Erythroblast (primary cell): ENCODE measurements at places on chromosomes 6 and 20.

DNA sequence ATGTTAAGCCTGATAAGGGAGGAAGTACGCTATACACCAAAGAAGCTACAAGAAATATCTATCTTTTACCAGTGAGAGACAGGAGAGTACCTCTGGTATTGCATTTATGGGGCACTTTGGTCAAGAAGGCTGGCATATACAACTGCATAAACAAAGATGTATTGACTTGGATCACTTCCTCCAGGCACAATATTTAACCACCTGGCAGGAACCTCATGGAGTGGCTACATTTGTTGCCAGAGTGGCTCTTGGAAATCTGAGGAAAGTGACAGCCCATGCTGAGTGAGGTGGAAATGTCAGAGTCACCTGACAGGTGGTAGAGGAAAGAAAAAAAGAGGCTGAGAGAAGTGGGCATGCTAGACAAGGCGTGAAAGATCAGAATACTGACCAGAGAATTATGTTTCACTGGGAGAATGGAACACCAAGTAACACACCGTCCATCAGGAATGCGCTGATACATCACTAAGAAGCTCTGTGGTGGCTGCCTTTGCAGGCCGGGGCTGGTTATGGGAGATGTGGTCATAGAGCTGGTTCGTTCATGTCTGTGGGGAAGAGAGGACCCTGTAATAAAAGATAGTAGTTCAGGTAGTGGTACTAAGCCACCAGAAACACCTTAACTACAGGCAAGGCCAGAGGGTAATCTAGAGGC is 61.4 kb upstream of the UFL1 start:
- DNase-seq = no peak

- DNase-seq = no peak
Observed at GRCh38 chr6:118705544-118706491, 54.4 kb upstream of the CEP85L start.

DNA sequence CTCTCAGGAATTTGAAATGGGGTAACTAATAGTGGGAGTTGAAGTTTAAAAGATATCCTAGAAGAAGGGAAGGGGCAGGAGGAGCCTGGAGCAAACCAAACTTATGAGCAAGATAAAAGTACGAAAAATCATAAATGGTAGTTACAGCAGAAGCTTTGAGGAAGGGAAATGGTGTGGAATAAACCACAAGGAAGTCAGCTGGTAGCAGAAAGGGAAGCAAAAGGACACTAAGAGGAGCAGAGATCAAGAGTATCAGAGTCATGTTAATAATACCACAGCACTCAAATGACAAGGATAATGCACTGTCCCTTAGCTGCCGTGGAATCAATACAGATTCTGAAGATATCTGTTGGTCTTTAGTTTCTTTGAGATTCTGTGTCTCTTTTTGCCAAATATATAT is 44.9 kb upstream of the CCDC28A start:
- no peak for DNase-seq

GRCh38 chr6:81401970-81402690 is 350.4 kb downstream of the TENT5A start:
- no peak for DNase-seq

- no peak for DNase-seq
Observed at GRCh38 chr6:169457762-169458161, 204.1 kb upstream of the THBS2 start.

- no peak for DNase-seq
Observed at GRCh38 chr6:121437851-121438651, 2.6 kb downstream of the GJA1 start.

- DNase-seq = no peak
Observed at GRCh38 chr6:27966044-27966443, 9.0 kb downstream of the OR2B6 start.

- no peak for DNase-seq
Observed at GRCh38 chr6:79498842-79499241, 38.4 kb downstream of the LCA5 start.

DNA sequence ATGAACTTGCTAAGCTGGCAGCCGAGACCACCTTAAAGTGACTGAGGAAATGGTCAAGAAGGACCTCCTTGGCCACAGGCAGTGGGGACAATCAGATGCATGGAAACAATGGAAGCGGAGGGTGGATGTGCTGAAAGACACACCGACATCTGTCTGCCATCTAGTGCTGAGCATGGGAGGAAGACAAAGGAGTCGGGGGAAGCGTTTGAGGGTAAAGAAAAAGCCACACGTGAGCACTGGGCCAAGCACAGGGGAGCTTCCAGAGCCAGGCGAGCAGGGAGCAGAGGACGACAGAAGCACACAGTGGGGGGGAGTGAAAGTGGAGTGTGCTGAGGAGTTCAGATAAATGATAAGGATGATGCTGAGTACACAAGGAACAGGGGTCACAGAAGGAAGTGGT is 367.8 kb downstream of the ZFAND3 start:
- DNase-seq = no peak

- DNase-seq = no peak
Observed at GRCh38 chr6:148251891-148252290, 90.7 kb upstream of the SASH1 start.

- no peak for DNase-seq
Observed at GRCh38 chr6:112831022-112831421, 483.9 kb downstream of the RFPL4B start.

- DNase-seq = peak; percentile 79
Observed at GRCh38 chr6:156686301-156686994, 90.7 kb upstream of the ARID1B start.

GRCh38 chr6:41573985-41574384 is 27.8 kb downstream of the FOXP4 start:
- DNase-seq = no peak

DNA sequence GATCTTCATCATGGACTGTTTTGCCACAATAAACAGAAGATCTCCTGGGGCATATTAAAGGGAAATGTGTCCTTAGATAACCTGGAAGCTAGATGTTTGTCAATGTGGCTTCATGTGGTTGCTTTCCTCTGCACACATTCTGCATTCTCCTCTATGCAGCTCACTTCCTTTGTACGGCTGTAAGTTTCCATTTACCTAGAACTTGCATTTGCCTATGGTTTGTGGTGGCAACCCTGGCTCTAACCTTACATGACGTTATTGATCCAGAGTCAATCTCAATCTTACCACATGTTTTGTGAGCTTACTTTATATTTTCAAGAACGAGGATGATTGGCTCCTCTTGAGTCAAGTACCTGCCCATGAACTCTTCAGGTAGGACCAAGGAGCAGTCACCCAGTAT is 863.1 kb downstream of the MAFB start:
- DNase-seq = no peak

DNA sequence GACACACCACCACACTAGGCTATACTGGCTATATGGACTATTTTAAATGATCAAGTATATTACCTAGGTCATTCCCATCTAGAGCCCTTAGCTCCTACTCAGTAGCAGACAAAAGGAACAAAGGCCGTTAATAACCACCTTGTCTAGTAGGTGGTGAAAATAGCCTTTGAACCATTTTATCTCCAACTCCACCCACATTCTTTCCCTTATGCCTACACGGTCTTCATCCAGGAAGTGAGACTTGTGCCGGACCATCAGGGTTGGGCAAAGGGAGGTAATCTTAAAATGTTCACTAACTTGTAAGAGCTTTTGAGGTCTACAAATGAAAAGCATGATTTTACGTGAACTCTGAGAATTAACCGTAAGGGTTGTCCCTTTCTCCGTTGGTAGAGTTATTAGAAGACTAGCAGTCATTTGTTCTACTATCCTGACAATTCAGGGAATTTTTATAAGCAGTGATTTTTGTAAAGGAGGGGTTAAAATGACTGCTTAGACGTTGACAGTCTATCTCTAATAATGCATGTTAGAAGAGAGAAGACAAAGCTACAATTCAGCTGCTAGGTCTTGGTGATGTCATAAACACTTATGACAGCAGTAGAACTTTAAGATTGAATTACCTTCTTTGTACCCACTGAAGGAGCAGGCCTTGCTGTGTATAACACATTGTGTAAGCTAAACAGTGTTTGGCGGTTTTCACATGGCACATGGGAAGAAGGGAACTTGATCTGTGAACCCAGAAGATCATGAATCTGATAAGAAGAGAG is 371.8 kb upstream of the JAG1 start:
- no peak for DNase-seq

DNA sequence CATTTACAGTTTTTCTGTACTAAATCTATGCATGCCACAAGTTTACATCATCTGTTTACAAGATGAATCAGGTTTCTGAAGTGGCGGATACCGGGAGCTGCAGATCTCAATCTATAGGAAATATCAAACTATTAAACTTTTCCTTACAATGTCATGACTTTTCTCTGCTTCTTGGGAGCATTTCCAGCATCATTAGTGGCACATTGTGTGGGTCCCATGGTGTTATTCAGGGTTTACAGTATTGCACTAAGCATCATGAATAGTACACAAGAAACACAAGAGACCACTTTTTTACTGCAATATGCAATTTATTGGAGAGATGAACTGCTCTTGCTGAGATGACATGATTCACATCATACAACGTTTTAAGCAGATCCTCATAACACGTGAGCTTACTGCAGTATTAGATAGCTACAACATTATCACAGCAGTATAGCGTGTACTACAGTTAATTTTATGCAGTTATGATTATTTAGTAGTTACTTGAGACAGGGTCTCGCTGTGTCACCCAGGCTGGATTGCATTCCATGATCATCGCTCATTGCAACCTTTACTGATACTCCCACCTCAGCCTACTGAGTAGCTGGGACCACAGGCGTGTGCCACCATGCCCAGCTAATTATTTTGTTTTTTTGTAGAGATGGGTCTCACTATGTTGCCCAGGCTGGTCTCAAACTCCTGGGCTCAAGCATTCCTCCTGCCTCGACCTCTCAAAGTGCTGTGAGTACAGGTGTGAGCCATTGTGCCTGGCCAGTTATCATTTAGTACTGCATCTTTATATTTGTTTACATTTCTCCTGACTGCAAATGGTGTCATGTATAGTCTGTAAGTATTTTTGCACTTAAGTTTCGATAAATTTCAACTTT is 18.4 kb downstream of the BLTP3A start:
- DNase-seq = no peak

- no peak for DNase-seq
Observed at GRCh38 chr20:24965065-24965919, 16.2 kb downstream of the CST7 start.

GRCh38 chr20:37559312-37560027 is 31.8 kb upstream of the BLCAP start:
- DNase-seq = peak; percentile 32

DNA sequence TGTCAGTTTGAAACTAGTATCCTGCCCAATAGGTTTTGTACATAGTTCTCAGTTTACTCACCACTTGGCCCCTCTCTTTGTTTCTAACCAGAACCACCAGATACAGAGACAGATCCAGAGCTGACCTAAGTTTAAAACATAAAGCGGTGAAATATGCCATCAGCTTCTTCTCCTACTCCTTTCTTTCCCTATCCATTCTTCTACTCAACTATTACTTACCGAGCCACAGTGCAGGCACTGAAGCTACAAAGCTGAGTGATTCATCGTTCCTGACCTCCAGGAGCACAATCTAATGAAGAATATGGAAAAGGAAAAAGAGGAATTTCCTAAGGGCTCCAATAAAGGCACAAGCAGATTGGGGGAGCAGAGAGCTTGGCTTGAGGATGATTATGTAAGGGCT is 286.0 kb downstream of the FOXC1 start:
- DNase-seq = no peak

DNA sequence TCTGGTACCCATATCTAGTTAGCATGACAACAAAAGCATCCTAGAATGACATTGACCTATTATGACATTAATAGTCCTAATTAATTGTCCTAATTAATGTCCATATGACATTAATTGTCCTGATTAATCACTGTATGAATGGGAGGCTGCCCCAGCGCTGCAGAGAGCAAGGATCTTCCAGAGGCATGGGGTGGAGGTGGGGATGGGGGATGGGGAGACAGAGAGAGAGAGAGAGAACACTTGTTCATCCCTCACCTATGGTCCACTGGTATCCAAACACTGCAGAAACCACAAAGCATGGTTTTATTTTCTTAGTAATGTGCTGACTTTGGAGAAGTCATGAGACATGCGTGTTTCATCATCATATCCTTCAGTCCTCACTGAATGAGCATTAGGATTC is 235.1 kb downstream of the FNDC1 start:
- no peak for DNase-seq

DNA sequence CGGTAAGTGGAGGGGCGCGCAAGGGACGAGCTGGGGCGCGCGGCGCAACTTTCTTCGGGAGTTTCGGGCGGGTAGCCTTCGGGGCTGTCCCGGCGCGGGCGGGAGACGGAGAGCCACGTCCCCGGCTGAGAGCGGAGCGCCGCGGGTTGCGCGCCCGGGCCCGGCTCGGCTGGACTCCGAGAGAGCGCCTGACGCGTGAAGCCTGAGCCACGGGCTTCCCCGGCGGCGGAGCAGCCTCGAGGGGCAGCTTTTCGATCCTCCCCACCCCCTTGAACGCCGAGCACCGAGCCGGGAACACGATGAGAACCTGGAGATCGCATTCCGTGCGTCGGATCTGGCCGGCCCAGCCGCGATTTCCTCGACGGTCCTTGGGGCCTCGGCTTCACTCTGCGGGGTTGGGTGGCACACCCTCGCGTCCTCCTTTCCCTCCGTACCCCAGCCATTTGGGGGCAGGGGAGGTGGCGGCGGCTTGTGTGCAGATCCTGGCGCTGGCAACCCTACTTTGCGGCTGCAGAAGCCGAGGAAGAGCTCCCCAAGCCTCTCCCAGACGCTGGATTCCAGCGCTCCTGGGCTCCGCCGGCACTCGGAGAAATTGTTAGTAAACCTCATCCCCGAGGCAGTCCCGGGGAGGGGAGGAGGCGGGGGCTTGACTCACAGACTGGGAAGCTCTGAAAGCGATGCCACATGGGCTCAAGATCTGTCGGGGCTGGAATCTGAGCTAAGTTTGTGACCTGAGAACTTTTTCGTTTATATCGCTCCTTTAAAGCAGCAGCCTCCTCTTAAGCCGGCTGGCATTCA is 572 bp downstream of the DSE start:
- DNase-seq = peak; percentile 36

GRCh38 chr6:111423960-111424846 is 58.8 kb downstream of the REV3L start:
- DNase-seq = no peak

DNA sequence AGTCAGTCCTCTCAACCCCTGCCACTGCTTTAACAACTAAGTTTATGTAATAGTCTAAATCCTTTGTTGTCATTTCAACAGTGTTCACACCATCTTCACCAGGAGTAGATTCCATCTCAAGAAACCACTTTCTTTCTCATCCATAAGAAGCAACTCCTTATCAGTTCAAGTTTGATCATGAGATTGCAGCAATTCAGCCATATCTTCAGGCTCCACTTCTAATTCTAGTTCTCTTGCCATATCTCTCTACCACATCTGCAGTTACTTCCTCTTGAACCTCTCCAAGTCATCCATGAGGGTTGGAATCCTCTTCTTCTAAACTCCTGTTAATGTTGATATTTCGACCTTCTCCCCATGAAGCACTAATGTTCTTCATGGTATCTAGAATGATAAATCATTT is 57.9 kb upstream of the FOXO3 start:
- DNase-seq = peak; percentile 19

- no peak for DNase-seq
Observed at GRCh38 chr6:111725446-111726112, 119.9 kb upstream of the TRAF3IP2 start.

DNA sequence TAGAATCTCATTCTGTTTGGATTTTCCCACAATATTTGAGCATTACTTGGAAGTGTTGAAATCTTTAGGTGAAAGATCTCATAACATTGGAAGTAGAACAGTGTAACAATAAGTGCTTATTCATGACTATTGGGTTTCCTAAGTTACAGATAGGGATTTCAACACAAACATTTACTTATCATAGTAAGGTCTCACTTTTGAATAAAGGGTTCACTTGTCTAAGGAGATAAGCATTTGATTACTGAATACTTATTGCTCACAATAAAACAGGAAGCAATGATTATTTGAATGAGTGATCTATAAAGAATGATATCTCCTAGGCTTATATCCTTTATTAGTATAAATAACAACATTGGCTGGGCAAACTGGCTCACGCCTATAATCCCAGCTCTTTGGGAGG is 14.8 kb downstream of the DDX43 start:
- no peak for DNase-seq
